ENCODE measurements at places on chromosomes 2 and 18. TPM values are rescaled to one million over a fixed set of nuclear protein-coding genes. Genes with fewer than 3 reads are reported as not detected.

- no peak for DNase-seq
Observed at GRCh38 chr2:14641116-14641515, 8.6 kb downstream of the LRATD1 start.

- DNase-seq, result no peak
Observed at GRCh38 chr2:39024833-39025232, 96.0 kb downstream of the SOS1 start.

DNA sequence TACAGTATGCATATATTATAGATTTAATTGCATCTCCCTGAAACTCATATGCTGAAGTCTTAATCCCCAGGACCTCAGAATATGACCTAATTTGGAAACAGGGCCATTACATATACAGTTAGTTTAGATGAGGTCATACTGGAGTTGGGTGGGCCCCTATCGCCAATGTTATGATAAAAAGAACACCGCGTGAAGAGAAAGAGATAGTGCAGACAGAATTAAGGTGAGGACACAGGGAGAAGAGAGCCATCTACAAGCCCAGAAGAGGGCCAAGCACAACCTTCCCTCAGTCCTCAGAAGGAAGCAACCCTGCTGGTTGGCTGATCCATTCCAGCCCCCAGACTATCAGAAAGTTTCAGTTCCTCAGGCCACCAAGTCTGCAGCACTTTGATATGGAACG is 311.9 kb upstream of the RAB6C start:
- no peak for DNase-seq

GRCh38 chr2:127429291-127429690 is 11.1 kb downstream of the PROC start:
- DNase-seq, result no peak

MTERF4 gene
- polyA plus RNA-seq, result 54.9 TPM
